Hippocampal formation (tissue), 2 donors: ENCODE measurements at places on chromosomes 2 and 18.

DNA sequence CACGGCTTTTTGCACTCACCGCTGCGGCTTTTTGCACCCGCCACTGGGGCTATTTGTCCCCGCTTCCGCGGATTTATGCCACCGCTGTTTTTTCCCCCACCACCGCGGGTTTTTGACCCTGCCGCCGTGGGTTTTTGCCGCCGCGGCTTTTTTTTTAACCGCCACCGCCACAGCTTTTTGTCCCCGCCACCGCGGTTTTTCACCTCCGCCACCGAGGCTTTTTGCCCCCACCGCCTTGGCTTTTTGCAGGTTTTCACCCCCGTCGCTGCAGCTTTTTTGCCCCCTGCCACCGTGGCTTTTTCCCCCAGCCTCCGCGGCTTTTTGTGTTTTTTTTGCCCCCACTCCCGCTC is 2796.7 kb upstream of the TEKT4 start:
- no peak for DNase-seq

- DNase-seq: no peak
These were observed 533.1 kb downstream of the RNF144A start for GRCh38 chr2:7450188-7450832.

DNA sequence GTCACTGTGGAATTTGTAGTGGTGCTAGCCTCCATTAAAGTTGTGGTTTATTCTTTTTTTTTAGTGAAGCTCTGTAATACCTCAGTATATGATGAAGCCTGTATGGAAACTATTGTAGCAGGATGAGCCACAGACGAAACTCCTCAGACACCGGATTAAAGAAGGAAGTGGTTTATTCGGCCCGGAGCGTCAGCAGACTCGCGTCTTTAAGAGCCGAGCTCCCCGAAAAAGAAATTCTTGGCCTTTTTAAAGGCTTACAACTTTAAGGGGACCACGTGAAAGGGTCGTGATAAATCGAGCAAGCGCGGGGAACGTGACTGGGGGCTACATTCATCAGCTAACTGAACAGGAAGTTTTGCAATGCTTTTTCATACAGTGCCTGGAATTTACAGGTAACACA is 8.1 kb upstream of the CCL20 start:
- DNase-seq: peak; percentile 5

DNA sequence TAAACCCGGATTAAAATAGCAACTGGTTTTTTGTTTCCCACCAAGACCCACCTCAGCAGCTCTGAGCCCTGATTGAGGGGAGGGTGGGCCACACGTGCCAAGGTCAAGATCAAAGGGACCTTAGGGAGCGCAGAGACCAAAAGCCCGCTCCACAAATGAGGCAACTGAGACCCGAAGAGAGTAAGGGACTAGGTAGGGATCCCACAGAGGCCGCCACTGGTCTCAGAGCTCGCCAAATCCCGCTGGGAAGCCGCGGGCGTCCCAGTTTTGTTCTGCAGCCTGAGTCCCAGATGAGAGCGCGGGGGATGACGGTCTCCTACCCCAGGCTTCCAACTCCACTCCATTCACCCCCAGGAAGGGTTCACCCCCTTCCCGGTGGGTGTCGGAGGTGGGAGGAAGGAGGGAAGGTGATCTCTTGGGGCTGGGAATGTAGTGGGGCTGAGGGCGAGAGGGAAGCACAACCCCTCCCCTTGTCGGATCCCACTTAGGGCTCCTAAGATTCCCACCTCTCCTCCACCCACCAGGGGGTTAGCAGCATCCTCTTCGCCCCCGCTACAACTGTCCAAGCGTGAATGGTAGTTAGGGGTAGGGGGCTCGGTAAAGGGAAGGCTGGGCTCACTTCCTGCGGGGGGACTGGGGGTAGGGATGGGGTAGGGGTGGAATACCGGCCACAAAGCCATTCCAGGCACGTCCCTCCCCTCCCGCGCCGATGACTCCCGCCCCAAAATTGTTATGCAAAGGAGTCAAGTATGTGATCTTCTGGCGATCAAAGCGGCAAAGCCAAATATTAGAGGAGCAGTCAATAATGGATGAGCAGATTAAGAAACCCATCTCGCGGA is 7.3 kb upstream of the EN1 start:
- DNase-seq: no peak

DNA sequence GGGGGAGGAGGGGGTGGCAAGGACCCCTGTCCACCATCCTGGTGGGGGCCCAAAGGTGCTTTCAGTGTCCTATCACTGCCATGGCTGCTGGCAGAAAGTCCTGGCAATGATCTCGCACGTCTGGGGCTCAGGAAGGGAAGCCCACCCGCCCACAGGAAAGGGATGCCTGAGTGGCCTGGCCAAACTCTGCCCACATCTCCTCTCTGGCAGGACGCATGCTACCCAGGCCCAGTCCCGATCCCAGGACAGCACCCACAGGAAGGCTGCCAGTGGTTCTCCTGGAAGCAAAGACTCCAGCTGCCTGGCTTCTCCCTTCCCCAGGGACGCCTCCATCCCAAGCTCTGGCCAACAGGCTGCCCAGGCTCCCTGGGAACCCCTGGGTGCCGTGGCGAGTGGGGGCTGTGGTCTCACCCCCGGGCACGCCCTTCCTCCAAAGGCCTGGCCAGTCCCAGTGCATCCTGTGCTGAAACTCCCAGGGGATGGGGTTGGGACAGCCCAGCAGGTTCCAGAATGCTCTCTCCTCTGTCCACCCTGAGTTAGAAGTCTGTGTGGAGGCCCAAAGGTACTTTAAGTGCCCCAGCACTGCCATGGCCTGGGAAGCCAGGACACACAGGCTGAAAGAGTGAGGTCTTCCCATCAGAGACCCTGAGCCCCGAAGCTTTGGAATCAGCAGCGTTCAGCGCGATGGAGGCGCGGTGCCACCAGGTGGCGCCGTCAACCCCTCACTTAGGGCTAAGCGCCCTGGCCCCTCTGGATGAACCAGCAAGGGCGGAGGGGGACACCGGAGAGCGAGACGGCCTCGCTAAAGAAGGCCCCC is 29.8 kb upstream of the TAF1B start:
- DNase-seq: peak; percentile 21

- no peak for DNase-seq
These were observed 27.2 kb upstream of the FAM136A start for GRCh38 chr2:70328921-70329561.
